AG04450 (cell line): ENCODE measurements at places on chromosomes 1 and 21. TPM values are rescaled to one million over a fixed set of nuclear protein-coding genes. Genes with fewer than 3 reads are reported as not detected.

DNA sequence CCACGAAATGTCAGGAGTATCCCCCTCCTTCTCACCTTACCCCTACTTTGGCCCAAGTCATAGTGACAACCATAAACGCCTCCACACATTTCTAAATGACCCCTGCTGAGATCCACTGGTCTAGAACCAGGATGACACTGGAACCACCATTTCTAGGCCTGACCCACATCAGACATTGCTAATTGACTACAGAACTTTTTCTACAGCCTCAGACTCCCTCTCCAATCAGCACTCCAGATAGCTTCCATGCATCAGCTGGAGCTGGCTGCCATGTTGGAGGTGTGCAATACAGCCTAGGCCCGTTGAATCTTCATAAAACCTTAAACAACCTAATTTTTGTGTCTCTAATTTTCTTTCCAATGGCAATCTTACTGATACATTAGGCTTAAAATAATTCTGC is 18.6 kb downstream of the TCEA3 start:
- no peak for DNase-seq

DNA sequence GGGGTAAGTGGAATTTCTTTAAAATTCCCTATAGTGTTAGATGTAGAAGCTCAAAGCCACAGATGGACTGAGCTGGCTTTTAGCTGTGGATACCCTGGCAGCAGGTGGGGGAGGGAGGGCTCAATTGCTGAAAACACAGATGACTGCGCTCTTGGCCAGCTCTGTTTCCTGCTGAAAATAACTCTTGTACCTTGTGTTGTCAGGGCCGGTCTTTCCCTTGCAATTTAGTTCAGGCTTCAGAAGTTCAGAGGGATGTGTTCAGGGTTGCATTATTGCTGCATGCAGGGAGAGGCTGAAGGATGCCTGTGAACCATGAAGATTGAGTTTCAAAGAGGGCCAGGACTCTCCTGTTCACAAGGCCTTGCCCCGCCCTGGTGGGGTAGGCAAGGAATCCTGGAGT is 58.1 kb upstream of the GCLM start:
- DNase-seq, result no peak

DNA sequence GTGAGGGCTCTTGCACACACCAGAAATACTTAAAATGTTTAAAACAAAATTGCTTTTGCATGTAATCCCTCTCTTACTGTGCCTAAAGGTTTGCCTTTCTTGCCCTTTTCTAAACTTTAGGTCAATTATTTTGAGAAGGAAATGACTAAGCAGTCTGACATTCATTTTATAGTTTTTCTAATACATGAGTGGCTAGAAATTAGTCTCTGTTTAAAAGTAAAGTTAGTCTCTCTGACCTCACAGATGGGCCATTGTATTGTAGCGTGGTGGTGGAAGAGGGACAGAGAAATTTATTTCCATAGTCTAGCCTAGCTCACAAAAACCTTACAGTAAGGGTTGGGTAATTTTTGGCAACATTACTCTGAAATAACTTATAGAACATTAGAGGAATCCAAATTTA is 3.6 kb upstream of the COL11A1 start:
- DNase-seq, result no peak

DNA sequence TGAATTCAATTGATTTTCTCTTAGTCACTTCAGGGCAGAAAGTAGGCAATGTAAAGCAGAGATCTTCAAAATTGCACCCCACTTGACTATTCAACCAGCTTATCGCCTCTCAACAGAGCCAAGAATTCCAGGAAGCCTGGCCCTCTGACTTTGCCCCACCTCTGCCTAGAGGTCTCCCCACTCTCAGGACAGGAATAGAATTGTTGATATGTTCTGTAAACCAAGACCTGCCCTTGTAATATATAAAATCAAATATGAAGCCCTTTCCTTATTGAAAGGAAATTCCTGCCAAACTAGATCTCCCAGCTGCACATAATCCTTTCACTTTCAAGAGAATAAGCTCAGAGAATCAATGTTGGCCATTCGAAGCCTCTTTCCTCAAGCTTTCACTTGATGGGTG is 116.1 kb upstream of the DPT start:
- no peak for DNase-seq

DNA sequence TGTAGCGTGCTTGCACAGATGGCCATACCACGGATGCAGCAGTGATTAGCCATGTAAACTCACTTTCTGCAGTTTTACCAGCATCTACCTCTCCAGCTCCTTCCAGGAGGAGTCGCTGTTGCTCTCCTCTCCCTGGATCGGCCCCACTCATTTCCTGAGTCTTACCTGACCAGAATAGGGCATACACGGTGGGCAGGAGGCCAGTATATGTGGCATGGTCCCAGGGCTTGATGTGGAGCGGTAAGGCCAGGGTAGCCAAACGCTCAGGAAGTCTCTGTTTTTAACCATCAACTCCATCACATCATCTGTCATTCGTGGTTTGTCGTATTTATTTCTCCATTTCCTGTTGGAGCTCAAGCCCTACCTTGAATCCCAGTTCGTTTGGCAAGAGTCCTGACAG is 163.4 kb upstream of the USP24 start:
- DNase-seq, result no peak

- peak; percentile 99 for DNase-seq
Observed at GRCh38 chr1:150162862-150163706, 13.4 kb downstream of the PLEKHO1 start.

GRCh38 chr1:38455829-38456530 is 403.6 kb downstream of the RRAGC start:
- no peak for DNase-seq

- peak; percentile 29 for DNase-seq
Observed at GRCh38 chr1:1187938-1188337, 14.3 kb downstream of the TTLL10 start.

DNA sequence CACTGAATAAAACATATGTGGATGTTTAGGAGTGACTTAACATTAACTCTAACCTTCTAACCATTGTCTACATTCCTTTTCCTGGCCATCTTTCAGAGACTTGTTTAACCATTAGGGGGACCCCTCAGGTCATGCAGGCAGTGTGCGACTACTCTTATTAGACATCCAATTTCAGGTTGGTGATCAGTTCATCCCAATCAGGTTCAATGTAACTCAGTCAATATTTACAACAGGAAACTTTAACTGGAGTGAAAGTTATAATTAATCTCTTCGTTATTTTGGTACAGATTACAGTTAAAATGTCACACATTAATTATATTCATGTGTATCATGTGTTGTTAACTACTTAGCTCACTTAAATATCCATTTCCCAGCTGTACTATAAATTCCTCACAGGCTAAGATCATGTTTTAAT is 68.8 kb upstream of the RGS1 start:
- no peak for DNase-seq

- no peak for DNase-seq
Observed at GRCh38 chr1:99228153-99228552, 36.1 kb upstream of the PLPPR4 start.

- no peak for DNase-seq
Observed at GRCh38 chr1:182995894-182996293, 27.3 kb upstream of the LAMC1 start.

DNA sequence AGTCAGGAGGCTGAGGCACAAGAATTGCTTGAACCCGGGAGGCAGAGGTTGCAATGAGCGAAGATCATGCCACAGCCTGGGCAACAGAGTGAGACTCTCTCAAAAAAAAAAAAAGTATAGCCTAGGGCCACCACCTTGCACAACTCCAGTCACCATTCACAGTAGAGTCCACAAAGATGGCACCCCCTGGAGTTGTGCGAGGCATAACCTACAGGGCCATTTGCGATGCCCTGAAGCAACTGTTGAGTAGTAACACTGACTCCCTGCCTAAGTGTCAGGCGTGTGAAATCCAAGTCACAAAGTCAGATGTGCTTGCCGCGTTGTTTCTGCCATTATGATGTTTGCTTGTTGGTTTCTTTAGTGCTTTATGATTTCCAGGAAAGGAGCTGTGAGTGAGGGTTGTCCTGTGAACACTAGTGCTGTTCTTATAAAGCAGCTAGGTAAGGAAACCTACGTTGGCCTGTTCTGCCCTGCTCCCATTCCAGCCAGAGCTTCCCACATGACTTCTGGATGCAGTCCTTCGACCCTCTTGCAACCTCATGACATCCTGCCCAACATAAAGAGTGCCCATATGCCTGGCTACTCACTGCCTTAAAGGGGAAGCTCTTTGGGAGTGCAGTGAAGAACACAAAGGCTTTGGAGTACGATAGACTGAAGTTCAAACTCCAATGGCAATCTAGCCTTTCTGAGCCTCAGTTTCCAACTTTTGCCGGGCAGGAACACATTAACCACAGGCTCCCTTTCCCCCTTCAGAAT is 29.8 kb downstream of the FHAD1 start:
- DNase-seq, result no peak

DNA sequence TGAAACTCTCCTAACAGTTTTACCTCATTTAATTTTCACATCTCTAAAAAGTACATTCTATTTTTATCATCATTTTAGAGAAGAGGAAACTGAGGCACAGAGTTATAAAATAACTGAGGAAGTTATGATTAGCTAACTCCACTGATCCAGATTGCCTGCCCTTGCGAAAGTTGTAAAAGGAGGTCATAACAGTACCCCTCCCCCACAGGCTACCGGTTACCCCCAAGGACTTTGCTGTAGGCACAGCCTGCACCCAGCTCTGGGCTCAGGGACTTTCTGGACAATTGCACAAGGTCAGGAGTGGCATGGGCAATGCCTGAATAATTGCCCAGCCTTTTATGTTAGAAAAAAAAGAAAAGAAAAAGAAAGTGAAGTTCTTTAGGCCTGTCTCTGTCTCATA is 22.7 kb downstream of the PIGM start:
- no peak for DNase-seq

- DNase-seq, result no peak
Observed at GRCh38 chr1:207910591-207911354, at the start of gene CD34. CD34 (minus strand) TSS chr1:207911125; CDS start chr1:207911080, 45 bp downstream.

DNA sequence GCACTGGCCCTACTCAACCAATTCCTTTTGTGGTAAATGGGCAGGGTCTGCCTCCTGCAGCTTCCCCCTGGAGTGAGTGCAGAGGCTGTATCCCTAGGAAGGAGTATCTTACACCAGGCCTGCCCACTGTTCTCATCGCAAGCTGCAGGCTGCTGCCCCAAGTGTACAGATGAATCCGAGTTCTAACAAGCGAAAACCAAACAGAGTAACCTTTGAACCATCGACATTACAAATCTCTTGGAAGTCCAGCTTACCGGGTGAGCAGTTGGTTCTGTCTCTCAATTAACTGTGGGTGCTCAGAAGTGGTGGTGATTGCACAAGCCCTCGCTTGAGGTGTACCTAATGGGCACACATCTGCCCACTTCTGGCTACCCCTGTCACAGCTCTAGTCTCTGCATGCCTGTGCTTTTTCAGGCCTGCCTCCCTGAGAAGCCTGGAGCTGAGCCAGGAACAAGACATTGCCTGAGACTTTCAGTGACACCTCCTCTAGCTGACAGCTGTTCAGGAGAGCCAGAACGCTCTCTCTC is 22.7 kb downstream of the INAVA start:
- DNase-seq, result no peak

DNA sequence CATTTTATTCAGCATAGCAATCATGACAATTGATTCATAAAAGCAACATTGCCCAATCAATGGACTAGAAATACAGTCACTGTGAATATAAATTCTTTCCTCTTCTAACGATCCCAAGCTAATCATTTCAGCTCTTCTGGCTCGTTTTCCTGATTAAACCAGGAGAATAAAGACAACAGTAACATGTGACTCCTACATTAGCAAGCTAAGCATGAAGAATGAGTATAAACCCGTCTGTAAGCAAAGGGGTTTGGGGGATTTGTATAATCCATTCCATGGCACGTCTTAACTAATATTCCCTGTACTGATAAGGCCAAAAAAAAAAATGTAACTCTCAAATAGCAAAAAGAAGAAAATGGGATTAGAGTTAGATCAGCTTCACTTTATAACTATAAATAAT is 21.6 kb downstream of the IRF2BP2 start:
- DNase-seq, result no peak

DNA sequence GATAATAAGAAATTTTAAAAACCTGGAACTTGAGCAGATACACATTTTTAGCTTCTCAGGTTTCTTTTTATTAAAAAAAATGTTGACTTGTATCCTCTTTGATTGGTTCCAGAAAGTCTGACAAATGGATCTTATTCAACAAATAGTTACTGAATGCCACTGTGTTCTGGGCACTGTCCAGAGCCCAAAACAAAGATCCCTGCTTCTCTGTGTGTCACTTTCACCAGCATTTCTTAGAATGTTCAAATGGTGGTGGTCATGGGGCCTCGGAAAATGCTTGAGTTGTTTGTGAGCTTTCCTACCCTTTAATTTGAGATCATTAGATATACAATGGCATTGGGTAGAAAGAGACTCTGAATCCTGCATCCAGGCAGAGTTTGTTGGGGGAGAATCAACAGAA is 19.9 kb downstream of the ACTN2 start:
- no peak for DNase-seq

- no peak for DNase-seq
Observed at GRCh38 chr21:23215261-23215660, 2217.1 kb downstream of the NCAM2 start.

- no peak for DNase-seq
Observed at GRCh38 chr1:209657140-209657879, 5.1 kb upstream of the LAMB3 start.

- no peak for DNase-seq
Observed at GRCh38 chr1:172663732-172664131, 4.8 kb downstream of the FASLG start.

GRCh38 chr1:56202796-56203492 is 376.4 kb downstream of the PLPP3 start:
- no peak for DNase-seq

GRCh38 chr1:29166291-29166878 is 15.3 kb downstream of the SRSF4 start:
- DNase-seq, result no peak

Gene OR6N1
- not detected in 2 replicates for polyA plus RNA-seq

Gene OR10J1
- not detected in 2 replicates for polyA plus RNA-seq

Gene C1orf141
- not detected in 2 replicates for polyA plus RNA-seq

Gene DCST1
- not detected in 2 replicates for polyA plus RNA-seq

Gene OR13G1
- not detected in 2 replicates for polyA plus RNA-seq

Gene SPATA21
- polyA plus RNA-seq, result 0.04 TPM in 1 of 2 replicates, not detected in the other

Gene LCE3A
- polyA plus RNA-seq, result not detected in 2 replicates

Gene GSTM1
- polyA plus RNA-seq, result 1.6 and 1.8 TPM in 2 replicates

Gene S100A7
- polyA plus RNA-seq, result not detected in 2 replicates

Gene CCDC17
- polyA plus RNA-seq, result 0.19 TPM in 2 replicates

Gene DDOST
- polyA plus RNA-seq, result 494 and 553 TPM in 2 replicates
